ENCODE measurements at places on chromosomes 7 and 10. TPM values are rescaled to one million over a fixed set of nuclear protein-coding genes. Genes with fewer than 3 reads are reported as not detected.
A peak's percentile ranks its signal among the peaks of the same experiment; 100 is the strongest.

GRCh38 chr10:59047180-59047579 lies 129.3 kb upstream of the PHYHIPL start:
- DNase-seq = no peak

DNA sequence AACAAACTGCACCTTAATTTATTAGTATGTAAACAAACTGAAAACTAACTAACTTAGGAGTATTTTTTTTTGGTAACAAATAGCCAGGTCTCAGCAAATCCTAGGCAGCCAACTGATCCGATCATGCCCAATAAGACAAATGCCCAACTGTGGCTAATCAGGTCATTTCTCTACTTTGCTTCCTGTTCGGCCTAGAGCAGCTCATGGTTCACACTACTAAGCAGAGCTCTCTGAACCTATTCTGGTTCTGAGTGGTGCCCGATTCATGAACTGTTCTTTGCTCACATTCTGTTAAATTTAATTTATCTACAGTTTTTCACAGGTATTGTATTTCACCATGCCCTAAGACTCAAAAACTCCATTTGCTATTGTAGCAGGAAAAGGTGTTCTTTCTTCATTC lies 55.1 kb downstream of the CCDC3 start:
- no peak for DNase-seq

- peak; percentile 42 for DNase-seq
These were observed 143.4 kb downstream of the CELF2 start for GRCh38 chr10:11161096-11161495.

DNA sequence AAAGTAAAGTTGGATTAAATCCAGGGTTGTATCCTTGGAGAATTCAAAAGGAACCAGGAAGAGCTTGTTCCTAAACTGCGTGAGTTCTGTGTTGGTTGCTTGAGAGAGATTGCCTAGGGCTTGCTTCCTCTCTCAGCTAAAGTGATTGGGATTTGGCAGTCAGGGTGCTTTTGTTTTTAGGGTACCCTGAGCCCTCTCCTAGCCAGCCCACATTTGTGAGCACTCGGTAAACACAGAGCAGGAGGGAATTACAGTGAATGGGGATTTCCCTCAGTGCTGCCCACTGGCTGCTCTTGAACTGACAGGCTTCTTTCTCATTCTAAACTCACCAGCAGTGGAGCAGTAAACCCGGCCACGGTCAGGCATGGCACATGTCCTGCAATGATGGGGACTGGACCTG lies 146.9 kb downstream of the TPST1 start:
- no peak for DNase-seq

- no peak for DNase-seq
These were observed 31.0 kb downstream of the GPR141 start for GRCh38 chr7:37714606-37715005.

DNA sequence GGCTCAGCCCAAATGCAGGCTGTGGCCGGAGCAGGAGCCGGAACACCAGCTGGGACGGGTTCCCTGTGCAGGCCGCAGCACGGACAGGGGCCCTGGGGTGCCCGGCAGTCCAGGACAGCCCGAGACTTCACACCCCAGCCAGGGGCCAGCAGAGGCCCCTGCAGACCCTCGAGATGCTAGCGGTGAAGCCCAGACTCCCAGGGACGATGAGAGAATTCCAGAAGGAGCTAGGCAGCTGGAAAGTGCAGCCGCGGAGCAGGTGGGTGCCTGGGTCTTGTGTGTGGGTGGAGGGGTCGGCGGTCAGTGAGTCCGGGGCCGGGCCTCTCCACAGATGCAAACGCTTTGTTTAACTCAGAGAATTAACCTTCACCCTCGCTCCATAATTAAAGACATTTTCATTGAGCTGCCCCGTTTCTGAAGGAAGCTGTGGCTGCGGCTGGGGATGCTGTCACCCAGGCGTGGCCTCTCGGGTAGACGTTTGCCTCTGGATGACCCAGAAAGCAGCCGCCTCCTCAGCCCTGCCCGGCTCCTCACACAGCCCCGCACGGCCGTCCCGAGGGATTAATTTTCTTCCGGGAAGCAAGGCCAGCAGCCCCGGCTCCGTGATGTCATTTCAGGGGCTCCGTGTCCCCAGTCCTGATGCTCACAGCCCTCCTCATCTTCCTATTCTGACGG lies 26.5 kb downstream of the KNDC1 start:
- DNase-seq = no peak

DNA sequence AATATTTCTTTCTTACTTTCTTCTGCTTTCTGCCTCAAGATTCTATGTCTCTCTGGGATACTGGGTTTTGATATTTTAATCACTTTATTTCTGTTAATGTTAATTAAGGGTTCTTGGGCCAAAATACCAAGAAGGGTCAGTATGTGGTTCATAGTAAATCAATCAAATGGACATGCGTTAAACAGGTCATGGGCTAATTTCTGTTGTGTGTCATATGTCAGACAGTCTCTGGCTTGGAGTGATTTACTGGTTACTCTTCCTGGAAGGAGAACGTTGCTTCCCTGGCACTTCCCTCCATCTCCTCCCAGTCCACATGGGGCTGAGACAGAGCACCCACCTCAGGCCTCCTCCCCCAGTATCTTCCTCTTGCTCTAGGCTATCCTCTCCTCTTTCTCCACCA lies 489.1 kb downstream of the SUGCT start:
- no peak for DNase-seq

- no peak for DNase-seq
These were observed 204.7 kb downstream of the SEMA3D start for GRCh38 chr7:84982199-84982598.

- DNase-seq = peak; percentile 88
These were observed 1.0 kb downstream of the UBTD1 start for GRCh38 chr10:97499561-97500296.

DNA sequence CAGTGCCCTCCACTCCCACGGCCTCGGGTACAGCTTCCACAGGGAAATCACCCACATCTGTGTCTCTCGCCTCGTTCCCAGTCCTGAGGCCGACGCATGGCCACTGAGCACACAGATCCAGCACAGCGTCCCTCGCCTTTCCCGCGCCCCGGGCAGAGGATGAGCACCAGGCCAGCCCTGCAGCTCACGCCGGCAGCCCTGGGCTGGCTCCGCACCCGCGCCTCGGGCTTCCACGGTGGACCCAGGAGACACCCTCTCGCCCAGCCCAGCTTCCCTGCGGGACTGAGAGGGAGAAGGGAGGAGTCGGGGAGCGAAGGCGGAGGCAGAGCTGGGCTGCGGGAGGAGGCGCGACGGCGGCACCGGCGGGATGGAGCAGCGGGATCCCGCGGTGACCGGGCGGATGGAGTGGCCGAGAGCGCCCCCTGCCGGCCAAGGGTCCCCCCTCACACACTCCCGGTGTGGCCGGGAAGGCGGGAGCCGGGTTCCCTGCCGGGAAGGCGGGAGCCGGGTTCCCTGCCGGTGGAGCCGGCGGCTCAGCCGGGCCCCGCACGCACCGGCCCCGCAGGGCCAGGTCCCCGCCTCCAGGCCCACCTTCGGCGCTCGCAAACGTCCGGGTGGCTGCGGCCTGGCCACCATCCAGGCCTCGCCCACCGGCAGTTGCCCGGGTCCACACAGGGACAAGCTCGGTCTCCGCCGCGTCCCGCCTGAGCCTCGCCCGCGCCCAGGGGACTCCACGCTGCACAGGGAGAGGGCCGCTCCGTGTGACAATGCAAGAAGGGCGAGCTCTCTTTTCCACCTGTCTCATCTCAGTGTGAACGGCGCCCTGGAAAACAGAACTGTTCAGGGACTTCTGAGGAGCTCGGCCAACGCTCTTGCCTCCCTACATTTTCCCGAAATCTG lies 110.3 kb upstream of the LANCL2 start:
- peak; percentile 93 for DNase-seq

DNA sequence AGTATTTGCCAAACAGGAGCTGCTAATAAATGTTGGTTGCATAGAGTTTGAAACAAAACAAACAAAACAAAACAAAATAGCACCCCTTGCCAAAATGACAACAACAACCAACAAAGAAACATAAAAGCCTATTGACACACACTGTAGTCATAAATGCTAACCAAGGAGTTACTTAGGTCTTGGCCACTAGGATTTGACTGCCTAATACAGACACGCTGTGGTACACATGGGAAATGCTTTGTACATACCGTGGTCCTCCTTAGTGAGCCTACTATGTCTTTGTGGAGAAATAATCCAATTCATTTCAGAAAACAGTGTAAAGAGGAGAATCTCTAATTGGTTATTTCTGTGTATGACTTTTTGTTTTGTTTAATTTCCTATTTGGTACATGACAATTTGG lies 53.2 kb upstream of the MTPN start:
- DNase-seq = no peak

DNA sequence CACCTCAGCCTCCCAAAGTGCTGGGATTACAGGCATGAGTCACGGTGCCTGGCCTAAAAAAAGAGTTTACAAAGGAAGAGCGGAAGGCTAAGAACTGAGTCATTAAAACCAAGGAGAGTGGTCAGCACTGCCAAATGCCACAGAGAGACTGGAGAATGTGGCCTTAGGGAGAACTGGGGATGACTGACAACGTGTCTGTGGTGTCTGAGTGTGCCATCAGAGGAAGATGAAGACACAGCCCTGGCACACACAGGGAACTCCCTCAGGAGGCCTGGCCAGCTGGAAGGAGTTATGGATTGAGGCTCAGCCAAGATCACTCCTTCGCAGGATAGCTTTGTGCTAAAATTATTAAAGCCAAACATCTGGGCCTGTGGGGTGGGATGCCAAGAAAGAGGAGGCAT lies 3.9 kb upstream of the INA start:
- DNase-seq = no peak

- no peak for DNase-seq
These were observed 624.7 kb downstream of the TNS3 start for GRCh38 chr7:46957195-46957594.

GRCh38 chr7:99036546-99037111 lies 107.3 kb downstream of the SMURF1 start:
- peak; percentile 53 for DNase-seq

GRCh38 chr10:30674796-30675195 lies 45.2 kb upstream of the LYZL2 start:
- DNase-seq = no peak

GRCh38 chr7:148964483-148965267 lies 63.6 kb downstream of the PDIA4 start:
- DNase-seq = no peak

DNA sequence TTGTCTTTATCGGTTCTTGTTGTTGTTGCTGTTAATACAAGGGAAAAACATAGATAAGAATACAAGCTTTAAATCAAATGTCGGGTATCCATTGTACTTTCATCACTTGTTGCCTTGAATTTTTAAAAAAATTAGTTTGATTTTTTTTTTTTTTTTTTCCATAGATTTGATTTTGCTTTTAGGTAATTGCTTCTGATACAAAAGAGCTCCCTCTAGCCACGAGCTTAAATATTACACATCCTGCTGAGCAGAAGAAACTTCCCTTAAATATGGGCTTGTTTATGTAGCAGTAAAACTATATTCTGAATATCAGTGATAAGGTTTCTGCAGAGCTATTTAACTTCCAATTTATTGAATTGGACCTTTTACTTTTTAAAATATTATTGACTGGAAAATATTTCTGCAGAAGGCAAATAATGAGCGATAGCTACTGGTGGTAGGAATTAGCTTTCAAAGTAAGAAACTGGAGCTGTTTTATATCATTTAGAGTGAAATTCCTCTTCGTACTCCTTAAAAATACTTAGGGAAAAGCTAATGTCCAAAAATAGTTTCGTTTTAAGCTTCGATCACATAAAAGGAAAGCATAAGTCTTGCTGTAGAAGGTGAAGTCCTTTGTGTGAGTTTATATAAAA lies 216.9 kb downstream of the POLR1F start:
- no peak for DNase-seq

The GNAT3 gene
- not detected for total RNA-seq

The DENND2A gene
- 14.4 TPM for total RNA-seq

The PIK3AP1 gene
- 7.5 TPM for total RNA-seq

The EGFR gene
- 11.2 TPM for total RNA-seq
